Activated CD4-positive, alpha-beta T cell treated with anti-CD3 and anti-CD28 coated beads for 36 hours (primary cell): ENCODE measurements at places on chromosomes 2 and 18. TPM values are rescaled to one million over a fixed set of nuclear protein-coding genes. Genes with fewer than 3 reads are reported as not detected.

DNA sequence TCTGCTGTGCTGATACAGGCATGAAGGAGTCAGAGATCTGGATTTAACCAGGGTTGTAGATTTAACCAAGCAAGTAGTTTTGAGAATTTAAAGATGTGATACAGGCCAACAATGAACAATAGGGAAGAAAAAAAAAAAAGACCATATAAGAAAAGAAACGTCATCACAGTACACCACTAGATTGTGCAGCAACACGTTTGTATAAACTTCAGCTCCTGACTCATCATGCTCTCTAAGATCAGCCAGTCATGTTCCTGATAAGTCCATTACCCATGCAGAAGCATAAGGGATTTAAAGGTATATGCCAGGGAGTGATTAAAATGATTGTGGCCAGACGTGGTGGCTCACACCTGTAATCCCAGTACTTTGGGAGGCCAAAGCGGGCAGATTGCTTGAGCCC, 22.3 kb upstream of the ERICH2 start:
- no peak for DNase-seq

DNA sequence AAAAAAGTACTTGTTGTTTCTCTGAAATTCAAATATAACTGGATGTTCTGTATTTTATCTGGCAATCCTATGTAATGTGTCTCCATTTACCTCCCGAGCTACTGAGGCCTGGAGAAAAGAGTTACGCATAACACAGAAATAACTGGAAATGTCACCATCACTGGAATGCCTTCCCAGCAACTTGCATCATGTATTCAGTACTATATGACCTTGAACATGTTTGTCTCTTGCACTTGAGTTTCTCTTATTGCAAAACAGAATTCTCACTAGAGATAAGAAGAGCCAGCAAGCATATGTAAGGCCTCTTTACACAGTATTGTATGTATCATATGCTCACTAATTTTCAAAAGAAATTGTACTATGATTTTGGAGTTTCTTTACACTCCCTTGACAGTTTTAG, 99.6 kb upstream of the CTAGE1 start:
- no peak for DNase-seq

Gene AQP12B
- not detected for total RNA-seq

Gene LIMS2
- 19.3 TPM for total RNA-seq

DNA sequence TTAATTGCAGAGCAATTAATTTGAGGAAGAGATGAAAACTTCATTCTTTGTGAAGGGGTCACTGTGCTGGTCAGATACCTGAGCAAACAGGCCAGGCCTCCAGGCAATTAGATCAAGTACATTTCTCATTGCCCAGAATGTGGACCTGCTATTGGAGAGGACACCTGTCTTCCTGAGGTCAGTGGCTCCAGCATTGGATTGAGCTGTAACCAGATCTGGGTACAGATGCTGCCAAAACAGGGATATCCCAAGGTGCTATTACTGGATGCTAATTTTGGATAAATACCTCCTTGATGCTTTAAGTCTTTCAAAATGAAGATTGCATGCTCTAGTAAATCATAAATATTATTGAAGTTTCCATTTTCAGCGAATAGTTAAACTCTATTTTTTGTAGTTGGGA, 131.5 kb downstream of the FAM161A start:
- no peak for DNase-seq

DNA sequence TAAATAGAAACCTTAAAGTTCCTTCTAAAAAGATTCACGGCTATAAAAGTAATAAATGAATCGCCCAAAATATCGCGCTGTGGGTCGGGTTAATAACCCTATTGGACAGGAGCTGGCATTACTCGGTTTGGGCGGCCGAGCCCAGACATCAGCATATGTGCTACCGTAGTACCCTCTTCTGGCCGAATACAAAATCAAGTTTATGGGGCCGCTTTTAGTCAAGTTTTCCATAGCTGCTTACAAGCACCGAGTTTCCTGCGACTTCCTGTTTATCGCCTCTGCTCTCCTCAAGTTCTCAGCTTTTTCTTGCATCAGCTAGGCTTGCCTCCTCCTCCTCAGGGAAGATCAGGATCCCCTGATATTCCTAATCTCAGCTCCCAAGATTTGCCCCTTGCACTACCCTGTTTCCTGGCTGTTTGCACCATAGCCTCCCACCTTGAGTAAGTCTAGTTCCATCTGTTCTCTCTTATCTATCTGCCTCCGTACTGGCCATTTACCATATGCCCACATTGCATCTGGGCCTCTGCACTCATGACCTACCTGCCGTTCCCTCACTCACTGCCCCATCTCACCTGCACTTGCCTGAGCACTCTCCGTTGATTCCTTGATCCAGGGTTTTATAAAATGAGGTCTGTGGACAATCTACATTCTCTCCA, 56.1 kb downstream of the SLC35F5 start:
- peak; percentile 72 for DNase-seq

DNA sequence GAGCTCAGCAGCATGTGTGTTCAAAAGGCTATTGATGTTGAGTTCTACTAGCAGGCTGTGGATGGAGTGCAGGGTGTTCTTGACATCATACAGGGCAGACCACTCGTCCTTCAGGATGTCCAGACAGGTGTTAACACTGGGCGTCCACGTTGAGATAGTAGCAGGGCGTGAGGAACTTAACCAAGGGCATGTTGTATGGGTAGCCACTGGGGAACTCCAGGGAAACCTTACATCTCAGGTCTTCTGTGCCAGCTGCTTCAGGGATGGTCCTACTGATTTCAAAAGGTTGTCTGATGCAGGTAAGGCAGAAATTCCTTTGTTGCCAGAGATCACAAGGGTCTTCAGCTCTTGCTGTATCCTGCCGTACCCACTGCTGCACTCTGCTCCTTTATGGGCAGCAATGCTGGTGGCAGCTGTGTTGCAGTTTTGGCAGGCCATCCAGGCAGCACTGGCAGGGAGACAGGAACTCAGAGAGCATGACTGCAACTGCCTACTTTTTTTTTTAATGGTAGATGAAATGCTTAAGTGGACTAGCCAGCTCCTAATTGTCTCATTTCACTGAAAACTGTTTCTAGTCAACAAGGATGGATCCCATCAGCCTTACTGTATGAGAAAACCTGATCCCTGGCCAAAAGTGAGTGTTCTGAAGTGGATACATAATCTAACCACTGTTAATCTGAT, 32.4 kb upstream of the RBBP8 start:
- DNase-seq = no peak

GRCh38 chr2:63064197-63064596, 13.6 kb downstream of the OTX1 start:
- DNase-seq = peak; percentile 12

Gene FKBP1B
- 1.7 TPM for total RNA-seq

- no peak for DNase-seq
These were observed 330.0 kb upstream of the PKDCC start for GRCh38 chr2:41717839-41718238.

DNA sequence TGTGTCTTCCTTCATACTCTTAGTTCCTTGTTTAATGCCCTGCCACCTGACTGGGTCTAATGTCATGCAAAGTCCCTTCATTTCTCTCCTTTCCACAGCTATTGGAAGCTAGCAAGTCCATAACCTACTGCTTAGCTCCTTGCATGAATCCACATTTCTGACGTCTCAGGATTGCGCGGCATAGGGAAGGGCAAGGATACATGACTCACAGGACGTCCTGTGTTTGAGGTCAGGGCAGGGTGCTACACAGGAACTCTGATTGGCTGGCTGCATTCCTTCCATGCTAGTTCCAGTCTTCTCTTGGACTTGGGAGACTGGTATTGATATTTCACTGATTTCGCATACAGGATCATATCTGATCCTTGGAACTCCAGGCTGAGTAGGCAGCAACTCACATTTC, 137.9 kb downstream of the CDH2 start:
- DNase-seq = no peak

DNA sequence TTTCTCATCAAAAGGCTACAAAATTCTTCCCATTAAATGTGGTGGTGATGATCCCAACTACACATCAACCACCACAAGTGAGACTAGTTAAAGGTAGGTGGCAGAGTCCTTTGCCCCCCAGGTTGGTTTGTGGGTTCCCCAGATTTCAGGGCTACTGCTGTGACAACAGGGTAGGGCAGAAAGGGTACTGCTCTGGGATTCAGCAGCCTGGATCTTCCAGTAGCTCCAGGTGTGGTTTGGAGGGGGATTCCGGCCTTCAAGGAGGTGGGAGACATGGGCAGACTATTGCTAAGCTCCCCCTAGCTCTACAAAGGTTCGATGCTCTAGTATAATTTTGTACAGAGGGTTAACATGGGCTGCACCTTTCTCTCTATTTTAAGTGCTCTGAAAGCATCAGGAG, 74.9 kb upstream of the FZD5 start:
- no peak for DNase-seq

GRCh38 chr2:212284166-212284565, 254.4 kb downstream of the ERBB4 start:
- DNase-seq = no peak

Gene MYOM1
- total RNA-seq = 0.95 TPM

DNA sequence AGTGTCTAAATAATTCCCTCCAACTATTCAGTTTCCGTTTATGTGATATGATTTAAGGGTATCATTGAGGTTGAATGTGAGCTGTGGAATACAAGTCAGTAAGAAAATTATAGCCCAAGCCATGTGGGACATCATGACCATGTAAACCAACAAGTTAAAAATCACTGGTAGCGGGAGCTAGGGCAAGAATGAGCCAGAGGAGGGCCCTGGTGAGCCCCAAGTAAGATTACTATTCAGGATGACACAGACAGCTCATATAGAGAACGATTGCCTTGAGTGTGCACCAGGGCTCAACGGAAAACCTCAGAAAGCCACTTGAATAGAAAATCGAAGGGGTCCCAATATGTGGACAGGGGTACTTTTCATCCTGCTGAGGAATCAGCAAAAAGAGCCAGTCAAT, 87.8 kb upstream of the RBMS1 start:
- peak; percentile 10 for DNase-seq

Gene ALPP
- not detected for total RNA-seq

Gene TFPI
- 0.21 TPM for total RNA-seq

DNA sequence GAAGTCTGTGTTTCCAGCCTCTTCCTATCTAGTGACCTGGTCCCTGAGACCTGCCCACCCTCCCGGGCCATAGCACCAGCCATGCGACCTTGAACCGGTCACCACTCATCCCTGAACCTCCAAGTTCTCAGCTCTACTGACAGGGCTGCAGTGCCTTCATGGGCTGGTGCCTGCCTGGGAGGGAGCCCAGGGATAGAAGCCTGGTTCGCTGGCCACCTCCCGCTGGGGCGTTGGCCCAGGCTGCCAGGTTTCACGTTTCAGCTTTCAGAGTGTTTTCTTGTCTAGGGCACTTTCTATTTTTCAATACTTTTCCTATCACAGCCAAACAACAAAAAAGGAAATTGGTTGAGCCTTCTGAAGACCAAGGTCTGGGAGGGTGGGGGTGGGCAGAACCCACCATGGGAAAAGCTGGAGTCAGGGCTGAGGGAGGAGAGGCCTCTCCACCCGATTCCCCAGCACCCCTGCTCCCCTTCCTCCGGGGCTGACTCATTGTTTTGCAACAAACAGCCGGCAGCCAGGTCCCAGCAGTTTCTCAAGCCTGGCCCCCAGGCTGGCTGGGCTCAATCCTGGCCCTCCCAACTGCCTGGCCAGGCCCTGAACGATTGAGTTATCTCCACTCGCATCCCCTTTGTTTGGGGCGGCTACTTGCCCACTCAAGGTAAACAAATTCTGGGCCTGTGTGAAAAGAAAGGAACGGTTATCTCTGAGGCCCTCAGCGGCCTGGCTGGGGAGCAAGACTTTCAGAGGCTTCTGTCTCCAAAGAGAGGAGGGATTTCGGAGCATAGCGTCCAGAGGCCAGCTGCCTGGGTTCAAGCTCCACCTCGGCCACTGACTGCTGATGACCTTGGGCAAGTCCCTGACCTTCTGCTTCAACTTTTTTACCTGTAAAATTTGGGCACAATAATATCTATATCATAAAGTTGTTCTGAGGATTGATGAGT, 47.5 kb downstream of the ZFP36L2 start:
- peak; percentile 57 for DNase-seq

GRCh38 chr2:241768251-241768711, 8.3 kb upstream of the GAL3ST2 start:
- DNase-seq = no peak
